ENCODE measurements at places on chromosomes 6 and 20. TPM values are rescaled to one million over a fixed set of nuclear protein-coding genes. Genes with fewer than 3 reads are reported as not detected.

BEND6 gene
- 47.3 TPM for total RNA-seq

DNMT3B gene
- 4.2 TPM for total RNA-seq

VGLL2 gene
- 0.46 TPM for total RNA-seq

SMPDL3A gene
- 11.8 TPM for total RNA-seq

TTK gene
- 10.1 TPM for total RNA-seq

ECT2L gene
- 1.2 TPM for total RNA-seq
